ENCODE measurements at places on chromosomes 5 and 9.

GRCh38 chr9:92151691-92152393, 36.6 kb upstream of the SPTLC1 start:
- DNase-seq: no peak

DNA sequence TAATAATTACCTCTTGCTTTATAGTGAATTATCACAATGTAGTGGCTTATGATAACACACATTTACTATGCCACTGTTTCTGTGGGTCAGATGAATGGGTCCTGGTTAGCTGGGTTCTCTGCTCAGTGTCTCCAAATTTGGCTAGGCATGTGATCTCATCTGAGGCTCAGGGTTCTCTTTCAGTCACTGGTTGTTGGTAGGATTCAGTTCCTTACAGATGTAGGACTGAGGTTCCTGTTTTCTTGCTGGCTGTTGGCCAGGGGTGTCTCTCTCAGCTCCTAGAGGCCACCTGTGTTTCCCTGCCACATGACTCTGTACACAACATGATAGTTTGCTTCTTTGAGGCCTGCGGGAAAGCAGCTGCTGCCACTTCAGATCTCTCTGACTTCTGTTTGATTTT, 7.1 kb downstream of the NFX1 start:
- no peak for DNase-seq

DNA sequence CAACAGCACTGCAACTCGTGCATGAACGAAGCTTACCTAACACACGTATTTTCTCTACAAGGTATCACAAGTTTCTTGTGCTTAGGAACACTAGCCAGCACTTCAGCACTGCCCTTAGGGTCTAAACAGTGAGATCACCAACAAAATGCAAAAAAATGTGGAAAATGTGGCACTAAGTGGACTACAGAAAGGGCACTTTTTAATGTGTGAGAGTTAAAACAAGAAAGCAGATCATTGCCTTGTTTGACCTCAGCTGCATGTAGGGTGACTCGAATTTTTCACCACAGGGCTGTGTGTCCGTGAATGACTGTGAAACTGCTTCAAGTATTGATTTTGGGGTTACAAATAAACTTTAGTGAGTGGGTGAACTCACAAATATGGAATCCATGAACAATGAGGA, 90.5 kb downstream of the MARCHF3 start:
- DNase-seq: no peak

GRCh38 chr5:14781106-14781505, 90.5 kb downstream of the ANKH start:
- no peak for DNase-seq

- no peak for DNase-seq
Measured at GRCh38 chr9:88219601-88220000, 81.3 kb upstream of the SPATA31C2 start.

GRCh38 chr5:127586811-127587210, 62.1 kb upstream of the CTXN3 start:
- no peak for DNase-seq

DNA sequence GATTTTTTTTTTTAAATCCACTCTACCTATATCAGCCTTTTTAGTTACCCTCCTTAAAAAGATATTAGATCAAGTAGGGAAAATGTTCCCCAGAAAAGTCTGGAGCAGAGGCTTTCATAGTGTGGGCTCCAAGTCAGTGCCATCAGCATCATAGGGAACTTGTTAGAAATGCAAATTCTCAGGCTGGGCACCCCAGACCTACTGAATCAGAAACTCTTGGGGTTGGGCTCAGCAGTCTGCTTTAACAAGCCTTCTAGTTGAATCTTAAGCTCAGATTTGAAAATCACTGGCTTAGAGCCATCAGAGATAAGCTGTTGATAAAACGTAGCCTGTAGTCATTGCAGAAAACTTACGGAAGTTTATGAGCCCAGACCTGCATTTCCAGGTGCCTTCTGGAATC, 140.1 kb downstream of the TMEM38B start:
- DNase-seq: no peak

DNA sequence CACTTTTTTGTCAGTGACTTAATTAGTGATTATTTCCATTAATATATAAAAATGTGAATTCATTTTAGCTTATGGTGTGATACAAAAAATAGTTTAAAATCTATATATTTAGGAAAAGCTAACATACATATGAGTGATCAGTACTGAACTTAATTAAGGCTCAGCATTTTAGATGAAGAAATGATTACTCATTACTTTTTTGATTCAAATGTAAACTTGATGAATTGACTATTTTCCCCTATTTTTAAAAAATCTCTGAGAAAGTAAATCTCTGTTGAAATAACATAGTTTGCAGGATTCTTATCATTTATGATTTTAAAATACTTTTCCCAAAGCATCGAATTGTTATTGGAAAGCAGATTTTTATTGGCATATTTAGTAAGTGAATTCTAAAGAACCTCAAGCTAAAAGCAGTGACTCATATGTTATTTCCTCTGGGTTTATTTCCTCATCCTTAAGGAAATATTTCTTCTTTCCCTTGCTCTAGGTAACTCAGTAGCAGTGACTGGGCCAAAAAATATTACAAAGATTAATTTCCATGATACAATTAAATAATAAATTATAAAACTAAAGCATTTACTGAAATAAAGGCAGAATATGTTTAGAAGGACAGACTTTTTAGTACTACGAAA, 290.6 kb downstream of the FER start:
- DNase-seq: no peak

- DNase-seq: no peak
Measured at GRCh38 chr5:125014202-125014601, 267.8 kb upstream of the ZNF608 start.

DNA sequence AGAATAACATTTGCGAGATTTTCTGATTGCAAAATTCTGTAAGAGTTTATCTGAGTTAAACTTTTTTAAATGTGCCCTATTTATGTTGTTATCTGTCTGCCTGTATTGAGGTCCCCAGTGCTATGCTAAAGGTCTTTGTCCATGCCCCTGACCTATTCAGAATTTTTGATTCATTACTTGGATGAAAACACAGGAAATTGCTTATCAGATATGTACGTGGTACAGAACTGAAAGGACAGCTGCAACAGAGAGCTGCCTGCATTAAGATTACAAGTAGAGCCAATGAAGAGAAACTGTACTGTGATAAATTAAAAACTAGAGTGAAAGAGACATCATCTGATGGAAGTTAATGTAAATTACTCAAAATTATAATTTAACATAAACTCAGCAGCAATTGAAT, 408.8 kb downstream of the ADGRV1 start:
- no peak for DNase-seq

DNA sequence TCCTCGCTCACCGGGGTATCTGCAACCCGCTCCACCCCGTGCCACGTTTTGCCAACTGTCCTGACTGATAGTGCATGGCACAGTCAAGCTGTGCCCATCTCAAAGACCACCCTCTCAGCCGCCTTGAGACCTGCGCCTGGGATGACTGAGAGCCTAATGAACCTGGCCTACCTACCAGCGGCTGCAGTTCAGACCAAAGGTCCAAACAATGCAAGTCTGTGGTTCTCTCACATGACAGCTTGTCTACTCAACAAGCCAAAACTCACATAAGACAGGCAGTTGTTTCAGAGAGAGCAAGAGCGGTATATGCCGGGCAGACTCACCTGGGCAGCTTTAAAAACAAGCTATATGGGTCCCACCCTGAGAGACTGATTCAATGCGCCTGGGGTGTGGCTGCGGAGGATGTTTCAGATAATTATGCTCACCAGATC, 70.5 kb downstream of the EPB41L4B start:
- DNase-seq: no peak

DNA sequence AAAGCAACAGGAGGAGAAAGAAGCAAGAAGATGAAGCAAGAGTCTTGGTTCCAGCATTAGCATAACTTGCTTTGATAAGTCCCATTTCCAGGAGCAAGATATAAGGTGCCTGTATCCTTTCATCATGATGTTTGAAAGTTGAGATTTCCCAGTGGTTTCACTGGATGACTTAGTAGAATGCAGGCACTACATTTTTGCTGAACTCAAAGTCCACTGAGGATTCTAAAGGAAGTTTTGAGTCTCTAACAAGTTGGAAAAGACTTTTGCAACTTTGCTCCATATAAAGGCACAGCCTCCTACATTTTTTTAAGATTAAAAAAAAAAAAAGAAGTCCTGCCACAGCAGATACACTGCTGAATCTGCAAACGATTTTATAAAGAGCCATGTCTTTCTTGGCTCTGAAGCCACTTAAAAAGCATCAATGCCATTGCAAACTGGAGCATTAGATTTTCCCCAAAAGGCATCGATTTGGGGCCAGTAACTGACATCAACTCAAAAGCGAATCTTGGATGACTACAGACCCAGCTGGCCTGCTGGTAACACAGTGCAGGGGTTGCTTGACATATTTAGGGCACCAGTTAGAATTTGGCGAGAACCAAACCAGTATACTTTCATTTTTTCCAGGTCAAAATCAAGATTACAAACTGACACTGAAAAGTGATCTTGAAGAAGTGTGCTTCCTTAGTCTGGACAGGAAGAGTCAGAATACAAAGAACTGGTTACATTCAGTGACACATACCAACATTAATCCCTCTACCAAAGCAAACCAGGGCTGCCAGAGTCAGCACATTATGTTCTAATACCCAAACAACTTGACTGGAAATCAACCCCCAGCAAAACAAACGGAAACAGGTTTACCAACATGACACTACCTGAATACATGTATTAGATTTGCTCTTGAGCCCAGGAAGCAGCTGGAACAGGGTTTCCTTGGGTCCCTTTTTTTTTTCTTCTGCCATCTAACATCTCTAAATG, 39.1 kb upstream of the KCNV2 start:
- DNase-seq: no peak

- DNase-seq: no peak
Measured at GRCh38 chr5:34620185-34620584, 35.9 kb upstream of the RAI14 start.

GRCh38 chr5:81349161-81349560, 44.8 kb downstream of the ACOT12 start:
- DNase-seq: no peak

- DNase-seq: no peak
Measured at GRCh38 chr5:165310031-165310430, 1804.6 kb downstream of the MAT2B start.

- DNase-seq: no peak
Measured at GRCh38 chr5:18977880-18978279, 1010.1 kb downstream of the CDH18 start.

DNA sequence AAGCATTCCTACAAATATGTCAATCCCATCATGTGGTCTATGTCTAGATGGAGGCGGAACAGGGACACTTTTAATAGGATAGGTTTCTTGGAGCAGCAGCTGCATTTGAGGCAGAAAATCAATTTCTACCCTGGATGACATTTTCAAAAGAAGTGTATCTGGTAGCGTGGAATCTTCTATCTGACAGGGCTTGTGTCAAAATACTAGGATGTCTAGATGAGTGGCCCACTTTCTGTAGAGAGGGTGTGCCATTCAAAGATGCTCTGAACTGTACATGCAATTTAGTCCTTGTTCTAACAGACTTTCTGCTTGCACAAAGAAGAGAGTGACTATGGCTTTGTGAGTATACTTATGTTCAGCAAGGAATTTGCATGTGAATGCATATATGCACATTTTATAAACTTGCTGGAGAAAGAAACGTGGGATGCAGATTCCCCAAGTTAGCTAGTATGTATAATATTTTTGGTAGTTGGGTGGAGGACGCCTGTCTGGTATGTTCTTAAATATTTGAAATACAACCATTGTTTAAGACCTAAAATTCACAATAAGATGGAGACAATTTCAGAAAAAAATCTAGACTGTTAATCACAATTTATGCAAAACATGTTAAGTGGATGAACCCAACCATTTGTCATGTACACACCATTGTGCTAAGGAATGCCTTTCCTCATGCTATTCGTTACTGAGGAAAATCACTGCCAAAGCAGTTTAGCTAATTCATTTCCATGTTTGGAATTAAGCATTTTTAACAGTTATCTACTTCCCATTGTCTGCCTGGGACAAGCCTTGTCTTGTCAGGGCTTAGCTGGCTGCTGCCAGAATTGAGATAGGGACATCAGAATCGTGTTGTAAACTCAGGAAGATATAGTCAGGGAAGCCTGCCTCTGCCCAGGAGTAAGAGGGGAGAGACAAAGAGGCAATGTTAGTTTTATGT, 129.1 kb upstream of the MEF2C start:
- no peak for DNase-seq

- DNase-seq: no peak
Measured at GRCh38 chr5:12743582-12743981, 839.3 kb upstream of the CTNND2 start.

DNA sequence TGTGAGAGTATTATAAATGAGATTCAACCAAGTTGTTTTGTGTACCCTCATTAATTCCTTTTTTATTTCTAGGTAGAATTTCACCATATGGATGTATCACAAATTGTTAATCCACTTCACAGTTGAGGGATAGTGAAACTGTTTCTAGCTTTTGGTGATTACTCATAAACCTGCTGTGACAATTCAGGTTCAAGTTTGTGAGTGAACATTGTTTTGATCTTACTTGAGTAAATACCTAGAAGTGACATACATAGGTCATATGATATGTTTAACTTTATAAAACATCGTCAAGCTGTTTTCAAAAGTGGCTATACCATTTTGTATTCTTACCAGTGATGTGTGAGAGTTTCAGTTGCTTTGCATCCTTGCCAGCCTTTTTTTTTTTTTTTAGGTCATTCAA, 112.9 kb downstream of the CAMK4 start:
- DNase-seq: no peak

DNA sequence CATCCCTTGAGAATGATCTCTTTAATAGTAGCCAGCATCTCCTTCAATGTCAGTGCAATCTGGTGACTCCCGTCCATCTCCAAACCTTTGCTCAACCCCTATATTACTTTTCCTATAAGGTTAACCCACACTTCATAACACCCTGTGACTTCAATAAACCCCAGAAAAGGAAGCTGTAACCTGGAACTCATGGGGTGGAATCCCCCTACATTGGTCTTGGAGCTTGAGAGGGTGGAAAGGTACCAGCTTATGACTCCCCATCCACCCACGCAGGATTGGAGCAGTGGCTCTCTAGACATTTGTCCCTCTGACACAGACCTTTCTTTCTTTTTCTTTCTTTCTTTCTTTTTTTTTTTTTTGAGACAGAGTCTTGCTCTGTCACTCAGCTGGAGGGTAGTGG, 54.7 kb upstream of the ZFR start:
- no peak for DNase-seq

DNA sequence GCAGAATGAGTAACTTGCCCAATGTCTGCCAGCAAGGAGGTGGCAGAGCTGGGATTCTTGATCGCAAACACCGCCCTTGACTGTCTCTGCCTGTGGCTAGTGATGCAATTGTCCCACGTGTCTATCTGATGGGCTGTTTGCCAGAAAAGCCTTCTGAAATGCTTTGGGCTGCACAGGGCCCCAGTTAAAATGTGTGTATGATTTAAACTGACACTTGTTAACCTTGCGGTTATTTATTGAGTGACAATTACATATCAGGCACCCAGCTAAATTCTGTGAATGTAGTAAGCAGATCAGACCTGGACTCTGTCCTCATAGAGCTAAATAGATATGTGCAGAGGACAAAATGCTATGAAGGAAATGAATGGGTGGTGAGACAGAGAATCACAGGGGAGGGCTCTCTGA, 11.6 kb upstream of the IL12B start:
- DNase-seq: peak; percentile 24

- no peak for DNase-seq
Measured at GRCh38 chr5:32182463-32183063, 8.4 kb upstream of the GOLPH3 start.

- DNase-seq: no peak
Measured at GRCh38 chr9:109048822-109049221, 35.5 kb upstream of the CTNNAL1 start.
